ENCODE measurements at places on chromosomes 16 and 17.

DNA sequence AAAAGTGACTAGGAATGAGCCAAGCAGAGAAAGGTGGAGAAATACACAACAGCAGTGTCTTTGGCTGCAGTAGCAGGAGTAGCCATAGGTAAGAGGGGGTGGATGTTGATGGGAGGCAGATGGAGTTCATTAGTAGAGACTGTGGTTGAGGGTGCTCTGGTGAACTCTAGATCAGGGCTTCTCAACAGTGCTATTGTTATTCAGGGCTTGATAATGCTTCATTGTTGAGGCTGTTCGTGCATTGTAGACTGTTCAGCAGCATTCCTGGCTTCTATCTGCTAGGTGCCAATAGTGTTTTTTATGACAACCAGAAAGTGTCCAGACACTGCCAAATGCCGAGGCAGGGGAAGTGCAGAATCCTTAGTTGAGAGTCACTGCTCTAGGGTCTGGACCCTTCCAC is 3.6 kb downstream of the ALKBH5 start:
- no peak for DNase-seq

DNA sequence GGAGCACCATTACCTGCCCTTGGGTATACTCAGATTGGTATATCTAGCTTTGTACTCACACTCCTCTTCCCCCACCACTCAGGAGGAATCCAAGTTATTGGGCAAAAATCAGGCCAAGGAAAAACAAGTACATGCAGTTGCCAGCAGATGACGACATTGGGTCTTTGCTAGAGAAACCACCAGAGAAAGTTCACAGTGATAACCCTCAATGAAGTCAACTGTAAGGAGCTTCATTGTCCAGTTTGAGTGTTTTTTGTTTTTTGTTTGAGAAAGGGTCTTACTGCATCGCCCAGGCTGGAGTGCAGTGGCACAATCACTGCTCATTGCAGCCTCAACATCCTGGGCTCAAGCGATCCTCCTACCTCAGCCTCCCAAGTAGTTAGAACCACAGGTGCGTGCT is 34.6 kb upstream of the TOX3 start:
- DNase-seq = no peak

GRCh38 chr16:77437859-77438258 is 3.0 kb upstream of the ADAMTS18 start:
- no peak for DNase-seq

DNA sequence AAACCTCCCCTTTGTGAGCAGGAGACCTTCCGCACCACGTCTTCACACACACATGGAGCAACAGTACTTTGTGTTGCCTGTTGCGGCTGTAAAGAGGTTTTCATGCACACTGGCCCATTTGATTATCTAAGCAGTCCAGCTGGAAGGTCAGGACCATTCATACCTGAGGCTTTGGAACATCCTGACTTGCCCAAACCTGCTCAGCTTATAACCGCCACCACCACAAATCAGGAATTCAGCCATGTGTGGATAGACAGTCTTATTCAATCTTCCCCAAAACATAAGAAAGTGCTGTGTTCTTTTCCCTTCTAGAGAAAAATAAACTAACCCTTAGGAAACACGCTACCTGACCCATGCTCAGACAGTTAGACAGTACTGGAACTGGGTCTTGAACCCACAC is 81.6 kb upstream of the XYLT1 start:
- DNase-seq = no peak

DNA sequence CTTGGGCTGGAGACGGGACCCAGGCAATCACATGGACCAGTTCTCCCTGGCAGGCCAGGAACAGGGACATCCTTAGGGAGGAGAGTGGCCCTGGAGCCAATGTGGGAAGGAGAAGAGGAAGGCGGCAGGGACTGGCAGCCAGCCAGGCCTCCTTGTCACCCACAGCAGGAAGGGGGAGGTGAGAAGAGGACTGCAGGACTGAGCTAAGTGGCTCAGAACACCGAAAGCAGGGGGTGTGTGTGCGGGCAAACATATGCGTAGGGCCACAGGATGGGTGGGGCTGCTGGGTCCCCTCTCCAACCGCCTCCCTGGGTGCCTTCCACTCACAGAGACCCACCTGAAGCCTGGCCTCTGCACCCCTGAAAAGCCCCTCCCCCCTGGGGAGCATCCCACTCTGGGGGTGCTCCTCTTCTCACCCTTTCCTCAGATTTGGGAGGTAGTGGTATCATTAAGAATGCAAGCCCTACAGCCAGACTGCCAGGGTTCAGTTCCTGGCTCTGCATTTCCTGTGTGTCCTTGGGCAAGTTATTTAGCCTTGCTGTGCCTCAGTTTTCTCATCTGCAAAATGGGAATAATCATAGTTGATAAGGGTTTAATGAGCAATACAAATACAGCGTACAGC is 8.1 kb downstream of the PNMT start:
- peak; percentile 72 for DNase-seq

GRCh38 chr16:2952679-2953078 is 11.4 kb upstream of the KREMEN2 start:
- DNase-seq = peak; percentile 57

DNA sequence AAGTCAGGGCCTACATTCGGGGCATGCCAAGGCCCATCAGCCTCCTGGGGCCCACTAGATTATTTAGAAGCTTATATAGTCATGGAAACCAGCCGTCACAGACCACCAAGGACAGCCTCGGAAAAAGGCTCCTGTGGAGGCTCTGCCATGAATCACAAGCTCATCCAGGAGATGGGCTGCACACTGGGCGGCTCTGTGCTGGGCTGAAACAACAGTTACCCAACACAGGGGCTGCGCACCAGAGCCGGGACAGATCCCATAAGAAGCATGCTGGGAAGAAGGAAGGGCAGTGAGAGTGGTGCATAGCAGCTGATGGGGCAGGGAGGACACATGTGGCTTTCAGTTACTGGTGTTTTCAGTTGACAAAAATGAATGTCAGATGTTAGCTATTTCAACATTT is 67.7 kb upstream of the GSG1L start:
- DNase-seq = no peak

DNA sequence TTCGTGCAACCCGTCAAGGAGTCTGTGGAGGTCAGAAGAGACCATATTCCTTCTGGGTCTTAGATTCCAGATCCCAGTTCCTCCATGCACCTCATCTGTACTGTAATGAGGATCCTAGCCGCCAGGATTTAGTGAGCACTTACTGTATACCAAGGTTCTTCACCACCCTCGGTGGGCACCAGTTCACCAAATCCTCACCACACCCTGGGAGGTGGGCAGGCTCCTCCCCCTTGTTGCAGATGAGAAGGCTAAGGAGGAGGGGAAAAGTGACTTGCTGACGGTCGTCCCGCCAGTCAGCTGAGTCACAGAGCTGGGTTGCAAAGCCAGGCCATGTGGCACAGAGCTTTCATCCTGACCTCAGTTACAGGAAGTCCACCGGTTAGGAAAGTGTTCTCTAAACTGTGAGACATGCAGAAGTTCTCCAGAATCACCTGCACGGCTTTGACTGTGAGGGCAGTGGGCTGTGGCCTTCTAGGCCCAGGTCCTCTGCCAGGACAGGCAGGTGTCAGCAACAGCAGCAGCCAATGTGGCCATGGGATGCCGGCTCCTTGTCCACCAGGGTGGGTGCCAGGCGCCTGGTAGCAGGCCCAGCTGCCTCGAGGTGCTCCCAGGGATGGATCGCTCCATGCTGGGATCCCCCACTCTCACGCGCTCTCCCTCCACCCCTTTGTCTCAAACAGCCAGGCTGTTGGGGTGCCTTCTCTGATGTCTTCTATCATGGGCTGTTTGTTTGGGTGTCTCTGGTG is 240.3 kb upstream of the GSE1 start:
- peak; percentile 54 for DNase-seq

DNA sequence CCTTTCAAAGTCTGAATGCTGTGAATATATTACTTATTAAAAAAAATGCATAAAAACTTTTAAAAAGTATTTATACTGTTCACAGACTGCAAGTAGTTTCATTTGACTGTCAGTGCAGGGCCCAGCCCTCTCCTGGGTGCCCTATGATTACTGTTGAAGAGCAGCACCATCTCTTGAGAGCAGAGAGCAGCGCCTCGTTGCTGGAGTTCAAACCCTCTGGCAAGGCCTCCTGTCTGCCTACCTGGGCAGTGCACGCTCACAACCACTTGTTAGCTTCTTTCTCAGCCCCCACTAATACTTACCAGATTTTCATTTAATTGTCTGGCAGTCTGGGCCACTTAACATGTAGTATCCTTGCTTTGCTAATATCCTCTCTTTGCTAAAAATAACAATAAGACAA is 233.4 kb downstream of the PHKB start:
- DNase-seq = no peak

- DNase-seq = no peak
These were observed 2.7 kb downstream of the MAP3K14 start for GRCh38 chr17:45313996-45314740.

Measured in left cardiac atrium (tissue), 4 donors.